Astrocyte (in vitro differentiated cells and primary cell): ENCODE measurements at places on chromosomes 12 and 14. TPM values are rescaled to one million over a fixed set of nuclear protein-coding genes. Genes with fewer than 3 reads are reported as not detected.

DNA sequence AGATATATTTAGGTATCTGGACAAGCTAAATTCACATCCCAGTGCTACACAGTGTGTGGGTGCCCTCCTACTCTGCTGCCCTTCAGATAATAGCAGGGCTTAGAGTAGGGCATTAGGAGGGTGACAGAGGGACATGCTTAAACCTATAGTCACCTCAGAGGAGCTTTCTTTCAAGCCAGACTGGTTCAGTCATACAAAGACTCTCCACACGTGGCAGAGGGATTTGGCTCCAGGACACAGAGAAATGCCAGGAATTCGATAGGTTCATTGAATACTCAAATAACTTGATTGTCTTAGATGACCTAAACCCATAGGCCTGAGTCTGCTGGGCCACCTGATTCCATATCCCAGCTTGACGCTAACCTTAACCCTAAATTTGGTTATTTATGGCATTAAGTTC is 163.5 kb downstream of the TPH2 start:
- H3K4me1 ChIP-seq, result no peaks in the 10 kb centered on the region
- H3K4me3 ChIP-seq, result no peak overlapping the region
- DNase-seq, result no peak

DNA sequence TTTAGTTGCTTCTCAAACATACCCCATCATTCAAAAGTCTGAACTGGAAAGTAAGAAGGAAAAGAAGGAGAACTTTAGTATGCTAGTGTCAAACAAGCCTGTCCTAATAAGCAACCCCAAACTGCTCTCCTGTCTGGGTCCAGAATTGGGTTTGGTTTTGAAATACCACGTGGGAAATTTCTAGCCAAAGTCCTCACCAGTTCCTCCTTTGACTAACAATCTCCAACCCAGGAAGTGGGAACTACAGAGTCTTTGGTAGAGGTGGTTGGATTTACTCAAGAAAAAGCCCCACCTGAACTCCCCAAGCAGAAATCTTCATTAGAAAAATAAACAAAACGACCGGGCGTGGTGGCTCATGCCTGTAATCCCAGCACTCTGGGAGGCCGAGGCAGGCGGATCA is 17.4 kb upstream of the EIF4B start:
- H3K4me1 ChIP-seq, result peaks cover 8% of the 10 kb centered on the region
- H3K4me3 ChIP-seq, result no peak overlapping the region
- no peaks in the 10 kb centered on the region for H3K36me3 ChIP-seq
- H3K27me3 ChIP-seq, result no peaks in the 10 kb centered on the region
- DNase-seq, result no peak

Gene ETFBKMT
- total RNA-seq, result 2.1 and 2.2 TPM in 2 replicates

DNA sequence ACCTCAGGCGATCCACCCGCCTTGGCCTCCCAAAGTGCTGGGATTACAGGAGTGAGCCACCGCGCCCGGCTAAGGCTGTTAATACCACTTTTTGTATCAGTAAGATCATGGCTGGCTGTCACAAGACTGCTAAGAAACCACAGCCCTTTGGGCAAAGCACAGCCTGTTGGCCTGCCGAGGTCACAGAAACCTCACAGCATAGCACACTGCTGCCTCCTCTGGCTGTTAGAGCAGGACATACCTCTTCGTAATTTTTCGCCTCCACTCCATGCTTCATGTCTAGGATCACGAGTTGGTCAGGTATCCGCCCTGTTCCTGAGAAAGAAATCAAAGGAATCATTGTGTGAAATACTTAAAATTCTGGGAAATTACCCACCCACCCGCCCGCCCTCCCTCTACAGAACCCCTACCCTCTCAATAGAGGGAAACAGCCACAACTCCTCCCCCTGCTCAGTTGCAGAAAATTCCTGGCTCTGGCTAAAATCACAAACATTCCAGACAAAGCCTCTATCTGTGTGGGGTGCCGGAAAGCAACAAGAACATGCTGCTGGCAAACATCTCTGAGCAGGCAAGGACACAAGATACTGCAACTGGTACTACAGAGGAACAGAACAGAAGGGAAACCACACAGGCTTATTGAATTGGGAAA is 20.7 kb upstream of the NEK9 start:
- DNase-seq, result peak; percentile 91
- H3K36me3 ChIP-seq, result peaks cover 19% of the 10 kb centered on the region
- H3K4me1 ChIP-seq, result peaks cover 7% of the 10 kb centered on the region
- peak overlapping the region; percentile 79 for H3K27ac ChIP-seq

DNA sequence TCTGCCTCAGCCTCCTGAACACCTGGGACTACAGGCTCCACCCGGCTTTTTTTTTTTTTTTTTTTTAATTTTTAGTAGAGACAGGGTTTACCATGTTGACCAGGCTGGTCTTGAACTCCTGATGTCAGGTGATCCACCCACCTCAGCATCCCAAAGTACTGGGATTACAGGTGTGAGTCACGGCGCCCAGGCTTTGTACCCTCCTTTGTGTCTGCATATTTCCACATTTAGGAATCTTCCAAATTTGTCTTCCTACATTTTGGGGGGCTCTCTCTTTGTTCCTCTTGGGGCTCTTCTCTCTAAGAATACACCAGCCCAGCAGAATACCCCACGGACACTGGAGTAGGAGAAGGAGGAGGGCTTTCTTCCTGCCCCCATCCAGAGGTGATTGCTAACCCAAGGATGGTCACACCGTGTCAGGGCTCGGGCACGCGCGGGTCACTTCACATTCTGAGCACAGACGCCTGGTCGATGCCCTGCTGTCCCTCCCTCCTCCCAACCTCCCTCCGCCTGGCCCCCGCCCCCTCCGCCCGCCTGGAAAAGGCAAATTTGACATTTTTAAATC is 2.1 kb upstream of the DNAJC22 start:
- no peak overlapping the region for H3K4me3 ChIP-seq
- no peaks in the 10 kb centered on the region for H3K36me3 ChIP-seq
- H3K27ac ChIP-seq, result no peak overlapping the region
- peaks cover 42% of the 10 kb centered on the region for H3K4me1 ChIP-seq
- H3K27me3 ChIP-seq, result peaks cover 54% of the 10 kb centered on the region

- DNase-seq, result no peak
- H3K27me3 ChIP-seq, result no peaks in the 10 kb centered on the region
- no peak overlapping the region for H3K27ac ChIP-seq
- no peaks in the 10 kb centered on the region for H3K36me3 ChIP-seq
These were observed 1104.0 kb upstream of the FLRT2 start for GRCh38 chr14:84425968-84426367.

Gene SOAT2
- total RNA-seq, result not detected in 2 replicates

DNA sequence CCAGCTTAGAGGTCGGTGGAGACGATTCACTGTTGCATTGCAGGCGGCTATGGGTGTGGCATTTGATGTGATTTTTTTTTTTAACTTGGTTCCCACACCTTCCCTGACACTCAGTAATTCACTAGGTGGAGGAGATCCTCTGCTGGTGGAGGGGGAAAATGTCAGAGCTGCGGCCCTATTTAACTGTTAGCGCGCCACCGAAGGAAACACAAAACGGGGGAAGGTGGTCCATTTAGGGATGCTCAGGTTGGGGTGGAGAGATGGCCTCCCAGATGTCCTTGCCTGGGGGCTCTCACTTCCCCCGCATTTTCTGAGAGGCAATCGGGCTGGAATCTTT is 4.3 kb upstream of the HOXC12 start:
- DNase-seq, result no peak
- no peaks in the 10 kb centered on the region for H3K36me3 ChIP-seq
- no peaks in the 10 kb centered on the region for H3K4me1 ChIP-seq
- H3K27ac ChIP-seq, result no peak overlapping the region
- H3K4me3 ChIP-seq, result no peak overlapping the region

Gene IL26
- total RNA-seq, result not detected in 2 replicates

Gene TMEM30B
- 0.36 TPM in 1 of 2 replicates, not detected in the other for total RNA-seq

Gene SLC17A8
- not detected in 2 replicates for total RNA-seq

GRCh38 chr12:117363953-117364486 is 2.6 kb upstream of the NOS1 start:
- H3K27me3 ChIP-seq, result peaks cover 25% of the 10 kb centered on the region
- no peak overlapping the region for H3K4me3 ChIP-seq
- no peak for DNase-seq
- no peak overlapping the region for H3K27ac ChIP-seq
- H3K4me1 ChIP-seq, result no peaks in the 10 kb centered on the region

GRCh38 chr12:3090240-3091037 is 13.3 kb downstream of the TSPAN9 start:
- no peaks in the 10 kb centered on the region for H3K4me1 ChIP-seq
- no peaks in the 10 kb centered on the region for H3K36me3 ChIP-seq
- H3K27ac ChIP-seq, result no peak overlapping the region
- no peak for DNase-seq

Gene GUCY2C
- total RNA-seq, result 0.09 and 0.10 TPM in 2 replicates

GRCh38 chr12:123998344-123998990 is 25.5 kb downstream of the ZNF664 start:
- no peaks in the 10 kb centered on the region for H3K27me3 ChIP-seq
- H3K36me3 ChIP-seq, result peaks cover 5% of the 10 kb centered on the region
- DNase-seq, result no peak

DNA sequence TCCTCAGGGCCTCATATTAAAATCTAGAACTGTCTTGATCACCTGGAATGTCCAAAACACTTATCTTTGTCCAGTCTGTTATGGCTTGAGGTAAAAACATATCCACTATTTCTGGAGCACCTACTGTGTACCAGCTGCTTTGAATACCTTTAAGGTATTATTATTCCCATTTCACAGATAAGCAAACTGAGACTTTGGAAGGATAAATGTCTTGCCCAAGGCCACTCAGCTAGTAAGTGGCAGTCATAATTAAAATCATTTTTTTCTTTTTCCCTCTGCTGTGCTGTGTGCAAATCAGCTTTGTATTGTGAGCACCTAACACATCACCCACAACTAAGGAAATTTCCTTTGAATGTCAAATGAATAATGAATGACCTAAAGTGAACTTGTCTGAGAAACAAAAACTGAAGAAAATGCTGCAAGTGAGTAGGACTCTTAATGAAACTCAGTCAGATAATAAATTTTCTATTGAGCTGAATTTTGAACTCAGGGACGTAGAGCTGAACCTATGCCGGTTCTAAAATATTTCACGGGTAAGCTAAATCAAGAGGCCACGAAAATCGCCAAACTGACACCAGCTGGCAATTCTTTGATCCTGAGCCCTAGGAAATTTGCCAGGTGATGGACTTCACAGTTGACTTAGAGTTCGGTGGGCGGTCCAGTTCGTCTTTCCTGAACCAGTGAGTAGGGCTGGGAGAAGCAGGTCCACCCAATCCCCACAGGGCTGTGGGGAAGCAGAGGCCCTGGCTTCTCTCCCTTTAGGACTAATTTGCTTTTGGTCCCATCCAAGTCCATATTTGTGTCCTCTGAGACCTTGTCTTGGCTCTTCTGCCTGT is 159.7 kb upstream of the PWP1 start:
- no peaks in the 10 kb centered on the region for H3K36me3 ChIP-seq
- H3K27ac ChIP-seq, result no peak overlapping the region

GRCh38 chr12:107925125-107925524 is 150.6 kb downstream of the ASCL4 start:
- no peak overlapping the region for H3K4me3 ChIP-seq
- no peaks in the 10 kb centered on the region for H3K4me1 ChIP-seq
- no peaks in the 10 kb centered on the region for H3K36me3 ChIP-seq
- H3K27me3 ChIP-seq, result peaks cover 2% of the 10 kb centered on the region
- H3K27ac ChIP-seq, result no peak overlapping the region

- DNase-seq, result peak; percentile 66
- peaks cover 8% of the 10 kb centered on the region for H3K36me3 ChIP-seq
- peaks cover 10% of the 10 kb centered on the region for H3K4me1 ChIP-seq
These were observed at the start of gene MRPL42 for GRCh38 chr12:93467351-93468007. Gene MRPL42, plus strand, starts transcription at chr12:93467514. Its CDS starts 1,772 bp downstream, at chr12:93469286.

Gene ZFP36L1
- total RNA-seq, result 210 and 219 TPM in 2 replicates

Gene VTI1B
- total RNA-seq, result 82.7 and 92.0 TPM in 2 replicates

- DNase-seq, result no peak
- no peaks in the 10 kb centered on the region for H3K27me3 ChIP-seq
- peaks cover 35% of the 10 kb centered on the region for H3K4me1 ChIP-seq
- no peak overlapping the region for H3K4me3 ChIP-seq
- peaks cover 28% of the 10 kb centered on the region for H3K36me3 ChIP-seq
These were observed 25.0 kb downstream of the SLC15A4 start for GRCh38 chr12:128798571-128799341.

Gene PIP4P1
- total RNA-seq, result 19.5 and 19.8 TPM in 2 replicates

DNA sequence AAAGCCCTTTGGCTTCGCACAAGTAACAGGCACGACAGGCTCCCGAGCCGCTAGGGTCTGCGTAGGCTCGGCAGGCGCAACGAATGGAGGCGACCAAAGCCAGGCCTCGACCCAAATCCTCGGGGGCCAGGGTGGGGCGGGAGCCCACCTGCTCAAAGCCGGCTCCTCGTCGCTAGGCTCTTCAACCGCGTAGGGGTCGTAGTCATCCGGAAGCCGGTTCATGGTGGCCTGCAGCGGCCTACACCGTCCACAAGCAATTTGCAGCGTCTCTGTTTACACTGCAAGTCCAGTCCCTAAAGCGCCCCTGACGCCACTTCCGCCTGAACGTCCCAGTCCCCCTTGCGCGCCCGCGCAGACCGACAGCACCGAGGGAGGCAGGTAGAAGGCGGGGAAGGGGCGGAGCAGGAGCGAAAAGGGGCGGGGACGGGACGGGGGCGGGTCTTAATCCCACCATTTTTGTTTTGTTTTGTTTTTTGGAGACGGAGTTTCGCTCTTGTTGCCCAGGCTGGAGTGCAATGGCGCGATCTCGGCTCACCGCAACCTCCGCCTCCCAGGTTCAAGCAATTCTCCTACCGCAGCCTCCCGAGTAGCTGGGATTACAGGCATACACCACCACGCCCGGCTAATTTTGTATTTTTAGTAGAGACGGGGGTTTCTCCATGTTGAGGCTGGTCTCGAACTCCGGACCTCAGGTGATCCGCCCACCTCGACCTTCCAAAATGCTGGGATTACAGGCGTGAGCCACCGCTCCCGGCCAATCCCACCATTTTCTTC is at the start of gene EAPP:
TSS of gene EAPP (minus strand) at position 295 of the 774 bp plus-strand sequence. CDS start at position 222, 73 bp downstream.
- H3K27ac ChIP-seq, result peak within 1 kb of the TSS; percentile 94
- peaks cover 24% of the 10 kb centered on the region for H3K4me1 ChIP-seq
- peak; percentile 96 for DNase-seq
- H3K4me3 ChIP-seq, result peak within 1 kb of the TSS; percentile 79

DNA sequence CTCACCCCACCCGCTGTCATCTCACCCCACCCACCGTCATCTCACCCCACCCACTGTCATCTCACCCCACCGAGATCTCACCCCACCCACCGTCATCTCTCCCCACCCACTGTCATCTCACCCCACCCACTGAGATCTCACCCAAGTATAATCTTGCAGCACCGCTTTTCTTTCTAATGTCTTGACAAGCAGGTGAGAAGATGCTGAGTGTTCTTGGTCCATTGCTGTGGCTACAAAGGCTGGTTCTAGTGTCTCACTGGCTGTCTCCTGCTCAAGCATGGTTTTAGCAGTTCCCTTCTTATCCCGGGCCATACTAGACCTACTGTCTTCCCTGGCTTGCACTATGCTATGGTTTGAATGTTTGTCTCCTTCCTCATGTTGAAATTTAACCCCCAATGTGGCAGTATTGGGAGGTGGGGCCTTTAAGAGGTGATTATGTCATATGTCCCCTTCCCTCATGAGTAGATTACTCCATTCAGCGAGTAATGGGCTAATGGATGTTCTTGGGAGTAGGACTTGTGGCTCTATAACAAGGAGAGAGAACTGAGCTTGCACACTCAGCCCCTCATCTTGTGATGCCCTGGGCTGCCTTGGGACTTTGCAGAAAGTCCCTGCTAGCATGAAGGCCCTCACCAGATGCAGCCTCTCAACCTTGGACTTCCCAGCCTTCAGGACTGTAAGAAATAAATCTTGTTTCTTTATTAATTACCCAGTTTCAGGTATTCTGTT is 47.7 kb upstream of the PPP2R5C start:
- DNase-seq, result no peak
- no peaks in the 10 kb centered on the region for H3K4me1 ChIP-seq
- H3K27me3 ChIP-seq, result no peaks in the 10 kb centered on the region
- H3K27ac ChIP-seq, result no peak overlapping the region

- H3K27me3 ChIP-seq, result peaks cover 48% of the 10 kb centered on the region
- H3K27ac ChIP-seq, result no peak overlapping the region
- DNase-seq, result no peak
- no peaks in the 10 kb centered on the region for H3K36me3 ChIP-seq
These were observed 7.1 kb downstream of the BCL11B start for GRCh38 chr14:99264691-99265450.
